ENCODE measurements at places on chromosomes 5 and 9.

GRCh38 chr9:110143485-110143884 lies 64.5 kb downstream of the C9orf152 start:
- DNase-seq: no peak

DNA sequence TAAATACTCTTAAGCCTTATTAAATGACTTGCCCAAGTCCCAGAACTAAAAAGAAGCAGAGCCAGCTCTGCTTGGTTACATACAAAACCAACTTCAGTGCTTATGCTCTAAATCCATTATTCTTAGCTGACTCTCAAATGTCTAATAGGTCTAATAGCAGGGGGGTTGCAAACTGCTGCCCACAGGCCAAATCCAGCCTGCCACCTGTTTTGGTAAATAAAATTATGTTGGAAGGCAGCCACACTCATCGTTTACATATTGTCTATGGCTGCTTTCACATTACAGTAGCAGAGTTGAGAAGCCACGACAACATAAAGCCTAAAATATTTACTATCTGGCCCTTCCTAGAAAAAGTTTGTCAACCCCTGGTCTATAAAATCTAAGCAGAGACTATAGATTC lies 69.0 kb downstream of the KLHL3 start:
- DNase-seq: no peak

DNA sequence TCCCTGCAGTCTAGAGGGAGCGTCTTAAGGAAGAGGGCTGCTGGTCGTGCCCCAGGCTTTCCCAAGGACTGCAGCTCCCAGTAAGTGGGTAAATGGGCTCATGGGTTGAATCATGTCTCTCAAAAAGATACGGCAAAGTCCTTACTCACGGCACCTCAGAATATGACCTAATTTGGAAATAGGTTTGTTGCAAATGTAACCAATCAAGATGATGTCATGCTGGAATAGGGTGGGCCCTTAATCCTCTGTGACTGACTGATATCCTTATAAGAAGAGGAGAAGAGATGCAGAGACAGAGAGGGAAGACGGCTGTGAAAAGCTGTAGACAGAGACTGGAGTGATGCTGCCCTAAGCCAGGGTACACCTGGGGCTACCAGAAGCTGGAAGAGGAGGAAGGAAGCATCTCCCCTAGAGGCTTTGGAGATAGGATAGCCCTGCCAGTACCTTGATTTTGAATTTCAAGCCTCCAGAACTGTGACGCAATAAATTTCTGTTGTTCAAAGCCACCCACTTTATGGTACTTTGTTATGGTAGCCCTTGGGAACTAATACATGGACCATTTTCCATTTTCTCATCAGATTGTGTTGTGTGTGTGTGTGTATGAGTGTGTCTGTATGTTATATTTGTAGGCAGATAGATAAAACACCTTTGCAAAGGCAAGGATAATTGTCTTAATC lies 15.0 kb downstream of the GALNT10 start:
- DNase-seq: no peak

- DNase-seq: no peak
These were observed 149.6 kb downstream of the DROSHA start for GRCh38 chr5:31382051-31382878.

DNA sequence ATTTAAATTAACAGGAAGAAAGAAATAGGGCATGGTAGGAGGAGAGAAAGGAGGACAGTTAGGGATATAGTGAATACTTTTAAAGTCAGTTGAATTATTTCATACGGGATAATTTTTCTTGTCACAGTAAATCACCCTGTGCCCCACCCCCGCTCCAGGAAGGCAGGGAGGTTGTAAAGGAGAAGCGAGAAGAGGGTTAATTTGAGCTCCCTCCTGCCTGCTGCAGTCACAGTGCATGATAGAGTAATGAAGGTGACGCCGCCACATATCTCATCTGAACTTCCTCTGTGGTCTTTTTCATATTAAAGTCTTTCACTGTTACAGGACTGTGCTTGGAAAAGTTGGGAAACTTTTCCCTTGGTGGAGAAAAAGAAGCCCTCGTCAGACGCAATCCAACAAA lies 896 bp upstream of the PCSK5 start:
- no peak for DNase-seq

DNA sequence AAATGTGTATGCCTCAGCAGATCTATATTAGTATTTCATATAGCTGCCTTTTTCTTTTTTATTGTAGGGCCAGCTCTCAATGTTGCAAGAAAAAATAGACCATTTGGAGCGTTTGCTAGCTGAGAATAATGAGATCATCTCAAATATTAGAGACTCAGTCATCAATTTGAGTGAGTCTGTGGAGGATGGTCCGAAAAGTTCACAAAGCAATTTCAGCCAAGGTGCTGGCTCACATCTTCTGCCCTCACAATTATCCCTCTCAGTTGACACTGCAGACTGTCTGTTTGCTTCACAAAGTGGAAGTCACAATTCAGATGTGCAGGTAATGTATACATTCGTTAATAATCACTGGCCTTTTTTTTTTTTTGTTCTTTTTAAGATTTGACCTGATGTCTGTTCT lies 23.7 kb downstream of the MAN2A1 start:
- DNase-seq: no peak

DNA sequence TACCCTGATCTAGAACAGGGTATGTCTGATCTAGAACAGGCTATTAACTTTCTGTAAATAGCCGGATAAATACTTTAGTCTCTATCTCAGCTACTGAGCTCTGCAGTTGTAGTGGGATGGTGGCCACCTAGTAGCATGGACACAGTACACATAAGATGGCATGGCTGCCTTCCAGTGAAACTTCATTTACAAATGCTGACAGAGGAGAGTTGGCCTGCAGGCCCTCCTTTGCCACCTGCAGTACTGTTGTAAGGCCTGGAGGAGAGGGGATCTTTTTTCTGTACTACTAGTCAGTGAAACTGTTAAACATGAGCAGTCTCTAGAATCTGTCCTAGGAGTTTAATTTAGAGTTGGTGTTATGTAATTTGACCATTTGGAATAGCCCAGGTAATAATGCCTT lies 86.0 kb downstream of the TRIO start:
- DNase-seq: no peak

DNA sequence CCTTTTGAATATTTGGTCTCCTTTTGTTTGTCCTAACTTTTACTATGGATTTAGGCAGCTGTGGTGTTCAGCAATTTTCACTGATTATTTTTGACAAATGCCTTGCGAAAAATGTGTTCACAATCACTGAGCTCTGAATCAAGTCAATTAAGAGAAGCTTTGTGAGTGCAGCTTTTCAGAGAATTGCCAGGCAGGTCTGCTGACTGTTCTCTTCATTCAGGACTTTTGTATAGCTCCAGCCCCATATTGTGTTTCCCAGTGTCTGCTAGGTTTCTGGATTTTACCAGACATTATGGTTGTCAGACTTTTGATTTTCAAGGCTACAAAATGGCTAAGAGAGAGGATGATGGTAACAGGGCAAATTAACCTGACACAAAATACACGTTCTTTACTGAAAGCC lies 1055.9 kb downstream of the CDH18 start:
- no peak for DNase-seq

- DNase-seq: no peak
These were observed 674 bp downstream of the C5orf15 start for GRCh38 chr5:133967698-133968203.

GRCh38 chr5:42606464-42606869 lies 150.2 kb upstream of the CCDC152 start:
- DNase-seq: no peak

GRCh38 chr5:67902497-67902830 lies 313.1 kb upstream of the PIK3R1 start:
- no peak for DNase-seq

DNA sequence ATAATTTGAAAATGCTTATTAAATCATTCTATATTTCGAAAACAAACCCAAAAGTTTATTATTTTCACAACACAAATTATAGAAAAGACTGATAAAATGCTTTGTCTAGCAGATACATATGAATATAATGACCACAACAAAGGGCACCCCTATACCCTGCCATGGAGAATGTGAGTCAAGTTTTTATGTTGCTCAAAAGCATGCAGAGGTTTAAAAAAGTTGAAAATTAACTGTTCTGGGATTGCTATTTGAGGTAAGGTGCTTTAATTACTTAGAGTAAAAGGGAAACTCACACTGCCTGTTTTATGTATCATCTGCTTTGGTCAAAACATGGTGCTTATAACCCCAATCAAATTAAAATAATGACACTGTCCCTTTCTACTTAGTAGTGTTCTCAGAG lies 41.0 kb downstream of the MLANA start:
- no peak for DNase-seq

DNA sequence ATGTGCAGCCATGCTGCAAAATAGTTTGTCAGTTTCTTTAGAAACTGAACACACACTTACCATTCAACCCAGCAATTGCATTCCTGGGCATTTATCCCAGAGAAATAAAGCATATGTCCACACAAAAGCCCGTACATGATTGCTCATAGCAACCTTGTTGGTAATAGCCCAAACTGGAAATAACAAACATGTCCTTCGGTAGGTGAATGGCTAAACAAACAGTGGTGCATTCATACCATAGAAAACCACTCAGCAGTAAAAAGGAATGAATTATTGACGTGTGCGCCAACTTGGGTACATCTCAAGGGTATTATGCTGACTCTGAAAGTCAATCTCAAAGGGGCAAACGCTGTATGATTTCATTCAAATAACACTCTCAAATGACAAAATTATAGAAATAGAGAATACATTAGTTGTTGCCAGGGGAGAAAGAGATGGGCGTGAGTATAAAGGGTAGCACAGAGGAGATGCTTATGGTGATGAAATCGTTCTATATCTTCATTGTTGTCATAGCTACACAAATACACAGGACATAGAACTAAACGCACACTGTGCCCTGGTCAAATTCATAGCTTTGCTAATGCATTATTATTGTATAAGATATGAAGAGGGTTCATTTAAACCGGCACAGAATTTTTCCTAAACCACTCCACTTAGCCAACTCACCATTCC lies 58.2 kb downstream of the DRD1 start:
- peak; percentile 87 for DNase-seq

DNA sequence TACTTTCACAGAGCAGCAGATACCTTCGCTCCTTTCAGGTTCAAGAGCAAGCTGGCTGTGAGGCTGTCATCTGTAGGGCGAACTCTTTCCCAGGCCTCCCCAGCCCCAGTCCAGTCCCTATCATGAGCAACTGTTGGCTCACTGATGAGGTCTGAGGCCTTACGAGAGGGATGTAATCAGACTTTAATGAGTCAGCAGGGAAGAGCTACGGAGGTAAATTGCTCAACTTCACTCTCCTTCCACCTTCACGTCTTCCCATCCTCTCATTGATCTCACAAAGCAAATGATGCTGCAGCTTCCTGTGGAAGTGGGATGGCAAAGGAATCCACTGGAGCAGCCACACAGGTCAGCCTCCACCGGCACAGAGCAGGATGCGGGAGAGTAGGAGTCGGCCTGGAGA lies 130.7 kb upstream of the TBCA start:
- no peak for DNase-seq

DNA sequence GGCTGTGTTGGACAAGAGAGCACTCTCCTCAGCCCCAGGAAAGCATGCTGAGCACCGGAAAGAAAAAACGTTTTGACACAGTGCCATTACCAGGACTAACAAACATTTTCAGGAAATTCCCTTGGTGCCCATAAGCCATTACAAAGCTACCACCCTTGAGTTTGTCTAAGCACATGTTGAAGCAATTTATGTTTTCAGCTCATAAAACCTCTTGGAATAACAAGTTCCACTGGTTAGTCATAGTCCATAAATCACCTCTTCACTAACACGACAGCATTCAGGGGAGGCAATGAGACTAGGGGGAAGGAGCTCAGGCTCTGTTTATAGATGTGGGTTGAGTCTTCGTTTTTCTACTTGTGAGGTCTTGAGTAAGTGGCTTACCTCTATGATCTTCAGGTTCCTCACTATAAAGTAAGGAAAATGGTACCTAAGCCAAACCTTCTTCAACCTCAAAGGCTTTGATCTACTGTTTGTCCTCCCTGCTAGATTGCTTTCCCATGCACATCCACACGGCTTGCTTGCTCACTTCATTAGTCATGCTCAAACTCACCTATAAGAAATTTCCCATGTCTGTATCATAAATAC lies 65.4 kb downstream of the DRD1 start:
- peak; percentile 53 for DNase-seq

- no peak for DNase-seq
These were observed 11.4 kb upstream of the DUSP1 start for GRCh38 chr5:172782169-172783039.

- peak; percentile 5 for DNase-seq
These were observed 69.8 kb upstream of the SLC1A3 start for GRCh38 chr5:36536616-36537005.

- DNase-seq: no peak
These were observed 206.9 kb downstream of the FSTL4 start for GRCh38 chr5:133405275-133406034.

DNA sequence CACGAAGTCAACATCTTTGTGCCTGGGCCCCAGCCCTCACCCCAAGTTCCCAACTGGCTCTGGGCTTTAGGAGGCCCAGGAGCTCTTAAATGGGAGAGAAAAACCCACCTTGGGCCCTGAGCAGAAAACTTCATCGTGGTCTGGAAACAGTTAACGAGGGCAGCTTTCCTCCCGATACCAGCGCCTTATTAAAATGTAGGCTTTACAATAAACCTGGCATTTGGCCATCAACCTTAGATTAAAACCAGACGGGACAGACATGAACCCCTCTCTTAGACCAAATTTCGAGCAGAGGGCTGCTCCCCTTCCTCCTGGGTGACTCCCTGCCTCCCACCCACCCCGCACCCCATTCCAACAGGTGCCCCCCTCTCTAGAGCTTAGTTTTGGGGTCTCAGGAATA lies 39.4 kb downstream of the PRRX2 start:
- DNase-seq: no peak

- DNase-seq: no peak
These were observed 151.4 kb downstream of the AUH start for GRCh38 chr9:91210318-91210717.

DNA sequence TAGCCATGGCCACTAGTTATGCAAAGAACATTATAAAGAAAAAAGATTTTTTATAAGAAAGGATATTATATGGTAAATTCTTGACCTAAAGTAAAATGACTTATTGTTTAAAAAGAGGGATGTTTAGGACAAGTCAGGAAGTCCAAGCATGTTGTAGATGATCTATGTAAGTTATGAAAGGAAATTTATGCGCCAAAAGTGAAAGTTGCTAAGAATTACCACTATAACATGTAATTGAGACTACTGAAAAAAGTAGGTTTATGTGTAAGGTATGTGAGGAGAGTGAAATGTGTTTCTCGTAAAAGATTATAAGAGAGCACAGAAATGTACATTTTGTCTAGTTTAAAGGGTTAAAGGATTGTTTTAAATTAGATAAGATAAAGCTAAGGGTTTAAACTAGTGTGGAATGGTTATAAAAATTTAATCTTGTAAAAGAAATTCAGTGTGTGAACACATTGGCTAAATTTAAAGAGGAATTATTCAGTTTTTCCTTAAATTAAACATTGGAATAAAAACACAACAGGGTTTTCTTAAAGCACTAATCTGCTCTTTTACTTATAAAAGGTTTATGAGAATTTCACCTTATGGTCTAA lies 1100.4 kb upstream of the EDIL3 start:
- no peak for DNase-seq

GRCh38 chr9:133786907-133787753 lies 49.0 kb upstream of the SARDH start:
- no peak for DNase-seq
